ENCODE measurements at places on chromosomes 11 and 22.

GRCh38 chr22:24060375-24060788 lies 49.3 kb downstream of the CABIN1 start:
- peak; percentile 27 for DNase-seq

- DNase-seq, result no peak
Observed at GRCh38 chr11:72736452-72737069, 15.6 kb downstream of the ARAP1 start.

- DNase-seq, result no peak
Observed at GRCh38 chr11:65112546-65113360, 1.1 kb downstream of the TM7SF2 start.

DNA sequence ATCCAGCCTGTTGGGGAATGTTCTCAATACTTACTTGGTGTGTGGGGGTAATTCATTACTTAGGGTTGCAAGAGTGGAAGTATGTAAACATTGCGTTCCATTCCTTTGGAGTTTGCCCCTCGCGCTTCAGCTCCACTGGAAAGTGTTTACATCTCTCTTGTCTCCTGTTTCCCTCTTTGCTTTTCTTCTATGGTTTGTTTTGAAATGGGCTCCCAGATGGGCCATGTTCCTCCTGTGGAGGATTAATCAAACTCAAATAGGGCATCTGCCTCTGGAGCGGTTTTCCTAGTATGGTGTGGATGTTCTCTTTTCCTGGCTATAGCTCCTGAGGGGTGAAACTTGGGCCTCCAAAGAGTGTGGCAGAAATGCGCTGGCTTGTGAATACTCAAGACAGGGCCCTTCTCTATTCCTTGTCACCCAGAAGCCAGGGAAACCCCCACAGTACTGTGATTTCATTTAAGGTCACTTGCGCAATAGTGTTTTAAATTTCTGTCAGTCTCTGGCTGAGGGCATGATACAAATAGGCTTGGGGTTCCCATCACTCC lies 51.9 kb downstream of the CD44 start:
- no peak for DNase-seq

DNA sequence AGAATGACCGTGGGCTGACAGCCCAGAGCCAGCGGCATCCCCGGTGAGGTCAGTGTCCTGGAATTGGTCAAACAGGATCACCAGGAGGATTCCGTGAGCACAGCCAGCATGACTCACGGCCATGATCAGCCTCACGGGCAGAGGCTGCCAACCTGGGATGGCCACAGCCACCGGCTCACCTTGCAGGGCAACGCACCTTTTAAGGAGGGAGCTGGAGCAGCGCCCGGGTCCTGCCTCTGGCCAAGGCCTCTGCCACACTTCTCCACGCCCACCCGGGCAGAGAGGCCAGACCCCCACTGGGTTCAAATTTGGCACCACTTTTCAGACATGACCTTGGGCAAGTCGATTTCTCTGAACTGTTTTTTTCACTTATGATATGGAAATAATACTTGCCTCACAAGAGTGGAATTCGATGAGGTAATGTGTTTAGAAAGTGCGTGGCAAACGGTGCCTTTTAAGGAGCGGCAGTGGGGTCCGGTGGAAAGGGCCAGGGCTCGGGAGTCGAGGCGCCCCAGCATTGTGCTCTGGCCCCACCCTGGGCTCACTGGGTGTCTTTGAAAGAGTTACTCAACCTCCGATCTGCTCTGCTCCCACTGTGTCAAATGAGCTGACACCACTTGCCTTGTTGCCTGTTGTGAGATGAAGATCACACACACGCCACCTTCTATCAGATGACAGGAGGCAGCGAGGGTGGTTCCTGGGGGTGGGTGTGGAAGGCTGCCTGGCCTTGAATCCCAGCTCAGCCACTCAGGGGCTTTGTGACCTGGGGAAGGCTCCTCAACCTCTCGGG lies 16.0 kb downstream of the TXN2 start:
- DNase-seq, result no peak

GRCh38 chr22:30057375-30057774 lies 22.9 kb upstream of the HORMAD2 start:
- DNase-seq, result no peak

- no peak for DNase-seq
Observed at GRCh38 chr11:119258983-119259382, 52.8 kb downstream of the CBL start.

Data from NCI-H446 treated with DMSO at 0.1 percent for 48 hours (cell line).